BJ (cell line): ENCODE measurements at places on chromosomes 5 and 9.
A peak's percentile ranks its signal among the peaks of the same experiment; 100 is the strongest.

- no peak for DNase-seq
Observed at GRCh38 chr5:174655351-174655750, 69.0 kb upstream of the MSX2 start.

GRCh38 chr5:118439831-118440230 is 548.5 kb downstream of the DTWD2 start:
- DNase-seq: no peak

- no peak for DNase-seq
Observed at GRCh38 chr5:120465436-120465961, 1.4 kb downstream of the PRR16 start.

DNA sequence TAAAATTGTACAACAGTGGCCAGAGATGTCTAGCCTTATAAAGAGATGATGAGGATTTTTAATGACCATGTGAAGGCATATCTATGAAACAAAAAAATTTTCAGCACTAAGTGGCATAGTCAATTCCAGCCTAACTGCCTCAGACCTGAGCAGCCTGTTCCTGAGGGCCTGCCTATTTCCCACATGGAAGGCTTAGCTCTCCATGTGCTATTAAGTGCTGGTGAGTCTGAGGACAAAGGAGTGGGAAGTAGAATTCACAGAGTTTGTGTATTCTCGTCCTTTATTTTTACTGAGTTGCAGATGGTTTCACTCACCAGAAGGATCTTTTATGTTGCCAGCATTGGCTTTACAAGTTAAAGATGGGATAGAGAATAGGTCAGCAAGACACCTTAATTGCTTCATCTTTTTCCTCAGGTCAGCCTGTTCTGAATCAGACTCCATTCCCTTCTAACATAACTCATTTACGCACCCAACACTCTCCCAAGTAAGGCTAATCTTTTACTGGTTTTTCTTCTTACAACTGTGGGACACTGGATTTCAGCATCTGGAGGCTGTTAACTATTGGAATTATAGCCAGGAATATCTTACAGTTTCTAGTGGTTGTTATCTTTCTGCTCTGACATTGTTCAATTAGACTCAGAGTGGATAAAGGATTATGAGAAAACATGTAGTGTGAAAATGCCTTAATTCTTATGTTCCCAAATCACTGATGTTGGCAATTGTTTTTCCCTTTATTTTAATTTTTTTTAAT is 76.8 kb downstream of the ISOC1 start:
- DNase-seq: no peak

DNA sequence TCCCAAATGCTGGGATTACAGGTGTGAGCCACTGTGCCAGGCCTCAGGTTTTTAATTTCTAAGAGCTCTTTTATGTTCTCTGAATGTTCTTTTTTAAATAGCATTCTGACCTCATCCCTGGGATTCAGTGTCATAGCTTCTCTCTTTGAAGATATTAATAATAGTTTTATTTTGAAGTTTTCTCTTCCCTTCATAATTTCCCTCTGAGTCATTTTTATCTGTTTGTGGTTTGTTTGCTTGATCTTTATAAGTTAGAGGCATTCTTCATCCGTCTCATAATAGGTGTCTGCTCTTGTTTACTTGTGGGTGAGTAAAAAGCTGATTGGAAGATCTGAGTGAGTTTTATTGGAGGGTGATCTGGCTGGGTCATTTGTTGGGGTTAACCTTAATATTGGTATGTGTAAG is 12.5 kb upstream of the MAMDC2 start:
- peak; percentile 27 for DNase-seq

DNA sequence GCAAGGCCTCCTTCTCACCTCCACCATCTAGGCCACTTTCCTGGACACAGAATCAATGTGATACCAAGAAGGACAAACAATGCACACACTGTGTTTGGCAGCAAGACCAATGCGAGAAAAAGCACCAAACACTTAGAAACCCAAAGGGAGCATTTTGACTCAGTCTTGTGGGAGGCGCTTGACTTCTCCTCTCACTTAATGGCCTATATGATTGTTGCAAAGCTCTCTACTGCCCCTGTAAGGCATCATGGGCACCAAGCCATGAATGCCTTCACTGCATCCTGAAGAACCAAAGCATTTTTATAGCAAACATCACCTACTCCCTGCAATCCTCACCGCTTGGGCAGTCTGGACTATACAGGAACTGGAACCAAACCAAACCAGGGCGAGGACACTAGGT is 57.5 kb downstream of the CDH6 start:
- DNase-seq: no peak

GRCh38 chr5:108747111-108747773 is 455 bp upstream of the FER start:
- DNase-seq: no peak

- no peak for DNase-seq
Observed at GRCh38 chr5:135179308-135179980, 145.4 kb upstream of the PITX1 start.

- no peak for DNase-seq
Observed at GRCh38 chr5:88548136-88548805, 279.6 kb upstream of the TMEM161B start.

- DNase-seq: no peak
Observed at GRCh38 chr5:132627470-132627869, 30.5 kb upstream of the IL13 start.

DNA sequence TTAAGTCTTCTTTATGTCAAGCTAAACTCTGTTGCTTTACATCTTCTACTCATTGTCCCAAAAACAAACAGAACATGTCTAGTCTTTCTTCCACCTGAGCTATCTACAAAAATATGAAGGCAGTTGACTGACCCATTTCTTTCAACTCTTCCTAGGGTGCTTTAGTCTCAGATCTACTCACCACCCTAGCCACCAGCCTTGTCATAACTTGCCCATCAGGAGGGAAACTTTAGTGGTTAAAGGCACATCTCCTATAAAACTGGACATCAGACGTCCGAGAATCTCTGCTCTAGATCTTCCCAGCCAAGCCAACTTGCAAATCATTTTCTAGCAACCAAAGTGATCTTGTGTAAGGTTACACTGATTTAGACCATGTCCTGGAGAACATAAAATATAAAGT is 205.0 kb downstream of the ACTL7B start:
- DNase-seq: no peak

DNA sequence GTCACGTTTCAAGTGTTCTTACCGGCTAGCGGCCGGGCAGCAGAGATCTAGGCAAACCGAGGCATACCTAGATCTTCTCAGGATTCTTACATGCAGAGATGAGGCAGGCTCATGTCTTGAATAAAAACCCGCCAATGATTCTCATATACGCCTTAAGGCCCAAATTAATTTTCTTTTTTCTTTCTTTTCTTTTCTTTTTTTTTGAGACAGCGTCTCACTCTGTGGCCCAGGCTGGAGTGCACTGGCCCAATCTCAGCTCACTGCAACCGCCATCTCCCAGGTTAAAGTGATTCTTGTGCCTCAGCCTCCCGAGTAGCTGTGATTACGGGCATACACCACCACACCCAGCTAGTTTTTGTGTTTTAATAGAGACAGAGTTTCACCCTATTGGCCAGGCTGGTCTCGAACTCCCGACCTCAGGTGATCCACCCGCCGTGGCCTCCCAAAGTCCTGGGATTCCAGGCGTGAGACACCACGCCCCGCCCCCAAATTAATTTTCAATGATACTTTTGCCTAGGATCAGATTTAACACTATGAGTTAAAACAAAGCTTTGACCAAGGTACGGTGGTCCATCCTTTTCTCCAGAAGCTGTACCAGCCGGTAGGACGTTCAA is 1.5 kb downstream of the C9orf40 start:
- no peak for DNase-seq

DNA sequence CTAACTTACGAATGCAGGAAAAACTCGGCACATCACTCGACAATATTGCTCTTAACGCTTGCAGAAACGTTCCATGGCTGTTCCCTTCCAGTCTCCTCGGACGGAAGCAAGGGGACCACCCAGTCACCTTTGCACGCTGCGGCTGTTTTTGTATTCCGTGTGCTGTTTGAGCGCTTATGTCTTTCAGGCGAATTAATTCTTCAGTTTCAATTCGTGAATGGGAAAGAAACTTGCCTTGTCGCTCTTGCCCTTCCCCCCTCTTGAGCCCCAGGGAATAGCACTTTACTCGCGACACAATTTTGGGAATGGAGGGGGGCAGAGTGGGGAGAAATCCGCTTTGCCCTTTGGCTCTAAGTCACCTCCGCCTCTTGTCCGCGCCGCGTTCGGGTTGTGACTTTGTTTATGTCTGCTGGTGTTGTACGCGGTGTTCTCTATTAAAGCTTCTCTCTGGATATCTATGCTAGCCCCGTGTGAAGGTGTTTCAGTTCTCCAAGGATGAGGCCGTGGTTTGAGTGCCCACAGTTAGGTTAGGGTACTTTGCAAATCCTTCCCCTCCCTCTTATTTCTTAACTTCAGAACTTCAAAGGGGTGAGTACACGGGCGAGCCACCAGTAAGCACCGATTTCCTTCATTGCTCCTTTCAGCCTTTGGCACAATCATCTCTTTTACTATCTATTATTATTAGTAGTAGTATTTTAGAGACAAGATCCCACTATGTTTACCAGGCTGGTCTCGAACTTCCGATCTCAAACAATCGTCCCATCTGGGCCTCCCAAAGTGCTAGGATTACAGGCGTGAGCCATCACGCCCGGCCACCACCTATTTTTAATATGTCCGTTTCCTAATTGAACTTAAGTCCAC is 2.7 kb downstream of the FOXB2 start:
- no peak for DNase-seq

DNA sequence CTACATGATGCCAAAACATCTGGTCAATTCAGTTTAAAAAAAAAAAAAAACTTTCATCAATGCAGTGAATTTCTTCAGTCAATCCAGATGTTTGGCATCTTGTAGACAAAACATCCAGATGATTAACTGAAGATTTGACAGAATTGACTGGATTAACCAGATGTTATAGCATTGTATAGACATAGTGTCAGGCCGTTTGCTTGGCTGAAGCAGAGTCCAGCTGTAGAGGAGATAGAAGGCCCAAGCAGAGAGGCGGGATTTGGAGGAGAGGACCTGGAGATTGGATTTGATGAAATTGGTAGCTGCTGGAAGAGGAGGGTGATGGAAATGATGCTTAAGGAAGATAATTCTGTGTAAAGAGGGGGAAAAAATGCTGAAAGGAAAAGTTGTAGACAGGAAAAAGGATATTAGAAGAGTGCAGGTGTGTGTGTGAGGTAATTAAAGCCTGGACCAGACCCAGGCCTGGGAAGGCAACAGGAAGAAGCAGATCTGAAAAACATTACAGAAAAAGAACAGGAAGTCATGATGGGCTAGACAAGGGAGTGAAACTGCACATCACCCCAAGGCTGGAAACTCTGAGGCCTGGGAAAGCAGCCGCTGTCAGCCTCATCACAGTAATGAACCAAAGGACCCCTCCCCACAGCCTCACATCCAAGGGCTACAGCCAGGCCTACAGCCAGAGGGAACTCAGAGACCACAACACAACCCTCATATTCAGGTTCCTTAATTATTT is 258.3 kb downstream of the CWC27 start:
- DNase-seq: no peak

- no peak for DNase-seq
Observed at GRCh38 chr5:149019679-149020078, 43.2 kb downstream of the SH3TC2 start.

GRCh38 chr5:143101725-143102386 is 301.6 kb downstream of the NR3C1 start:
- no peak for DNase-seq
